ENCODE measurements at places on chromosomes 3 and 15.

DNA sequence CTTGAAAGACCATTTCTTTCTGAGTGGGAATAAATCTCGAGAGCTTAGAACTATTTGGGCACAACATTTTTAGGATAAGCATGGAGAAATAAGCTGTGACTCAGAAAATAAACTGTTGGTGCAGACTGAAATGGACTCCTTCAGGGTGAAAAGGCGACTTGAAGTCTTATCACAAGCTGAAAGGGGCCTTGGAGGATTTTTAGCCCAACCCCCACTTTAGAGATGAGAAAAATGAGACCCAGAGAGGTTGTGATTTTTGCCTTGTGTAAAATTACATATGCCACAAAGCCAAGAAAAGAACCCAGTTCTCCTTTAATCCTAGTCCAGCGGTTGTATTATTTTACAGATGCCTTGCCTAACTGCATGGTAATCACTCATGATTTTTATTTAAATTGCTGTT is 1.5 kb downstream of the ATP1B3 start:
- peak; percentile 49 for DNase-seq

GRCh38 chr3:122576174-122576940 is 1.1 kb upstream of the PARP15 start:
- DNase-seq = no peak

- DNase-seq = no peak
Observed at GRCh38 chr3:114103858-114104257, 47.3 kb downstream of the QTRT2 start.

GRCh38 chr3:108672701-108673100 is 83.2 kb downstream of the DZIP3 start:
- DNase-seq = no peak
